ENCODE measurements at places on chromosomes 16 and 17.

GRCh38 chr16:86157616-86158247 is 258.8 kb downstream of the IRF8 start:
- DNase-seq: no peak

DNA sequence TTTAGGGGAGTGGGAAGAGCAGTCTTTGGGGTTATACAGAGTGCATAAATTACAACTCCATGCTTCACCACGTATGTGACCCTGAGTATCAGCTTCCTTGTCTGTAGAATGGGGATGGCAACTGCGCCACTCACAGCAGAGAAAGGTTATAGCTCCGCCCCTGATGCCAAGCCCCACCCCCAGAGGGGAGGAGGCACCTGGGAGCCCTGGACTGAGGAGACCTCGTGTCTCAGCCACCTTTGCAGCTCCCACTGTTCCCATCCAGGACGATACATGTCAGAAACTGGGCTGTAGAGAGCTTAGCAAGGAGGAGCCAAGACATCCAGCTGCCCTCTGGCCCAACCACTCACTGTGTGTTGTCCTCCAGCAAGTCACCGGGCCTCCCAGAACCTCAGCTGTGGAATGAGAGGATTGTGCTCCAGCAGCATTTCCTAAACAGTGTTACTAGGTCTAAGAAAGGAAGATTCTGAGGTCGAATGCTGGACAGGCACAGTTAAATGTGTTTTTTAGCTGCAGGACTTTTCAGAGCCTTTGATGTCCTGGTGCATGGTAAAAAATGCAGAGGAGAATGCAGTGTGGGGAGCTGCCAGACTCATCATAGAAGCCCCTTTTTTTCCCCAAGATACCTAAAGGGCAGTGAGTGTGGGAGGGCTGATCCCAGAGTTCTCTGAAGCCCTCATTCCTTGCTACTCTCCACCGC is 49.4 kb downstream of the BEAN1 start:
- peak; percentile 42 for DNase-seq

- DNase-seq: no peak
Observed at GRCh38 chr17:73485130-73485529, 159.1 kb downstream of the SDK2 start.

DNA sequence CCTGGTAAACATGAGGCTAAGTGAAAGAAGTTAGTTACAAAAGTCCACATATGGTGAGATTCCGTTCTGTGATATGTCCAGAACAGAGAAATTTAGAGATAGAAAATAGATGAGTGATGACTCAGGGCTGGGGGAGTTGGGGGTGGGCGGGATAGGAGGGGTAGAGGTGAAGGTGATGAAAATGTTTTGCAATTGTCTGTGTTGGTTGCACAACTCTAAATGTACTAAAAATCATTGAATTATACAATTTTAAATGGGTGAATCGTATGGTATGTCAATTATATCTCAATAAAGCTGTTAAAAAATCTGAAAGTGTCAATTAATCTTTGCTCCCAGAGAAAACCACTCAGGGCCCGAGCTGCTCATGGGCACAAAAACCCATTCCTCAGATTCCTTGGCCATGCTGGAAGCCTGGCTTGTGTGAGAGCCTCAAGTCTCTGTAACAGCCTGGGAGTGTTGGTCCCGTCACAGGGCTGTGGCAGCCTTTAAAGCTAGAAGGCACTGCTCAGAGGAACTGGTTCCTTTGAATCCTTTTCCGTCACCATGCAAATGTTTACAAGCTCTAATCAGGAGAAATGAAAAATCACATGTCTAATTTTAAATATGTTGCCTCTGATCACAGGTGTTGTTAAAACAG is 225.3 kb downstream of the WWOX start:
- DNase-seq: no peak

DNA sequence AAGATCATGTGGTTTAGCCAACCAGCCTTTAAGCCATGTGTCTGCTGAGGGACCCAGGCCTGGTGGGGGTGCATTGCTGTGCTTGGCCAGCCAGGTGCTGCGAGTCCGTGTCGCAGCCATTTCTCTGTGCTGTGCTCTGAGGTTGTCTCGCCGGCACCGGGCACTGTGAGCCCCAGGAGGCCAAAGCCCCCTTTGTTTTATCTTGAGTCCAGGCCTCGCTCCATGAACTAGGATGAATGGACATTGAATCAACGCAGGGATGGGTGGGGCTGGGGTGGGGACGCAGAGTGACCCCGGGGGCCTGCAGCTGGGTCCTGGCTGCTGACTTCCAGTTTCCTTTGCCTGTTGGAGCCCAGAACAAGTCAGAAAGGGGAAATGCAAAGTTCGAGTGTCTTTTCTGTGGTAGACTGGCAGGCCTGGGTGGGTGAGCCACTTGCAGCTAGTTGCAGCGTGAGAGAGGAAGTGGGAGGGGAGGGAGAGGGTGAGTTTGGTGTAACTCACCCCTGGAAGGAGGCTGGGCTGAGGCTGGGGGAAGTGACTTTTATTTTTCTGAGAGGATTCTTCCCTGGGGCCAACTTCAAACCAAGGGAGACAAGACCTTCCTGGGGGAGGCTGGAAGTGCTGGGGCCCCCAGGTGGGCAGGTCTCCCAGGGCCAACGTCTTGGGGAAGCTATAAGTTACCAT is 324.7 kb downstream of the SEC14L1 start:
- peak; percentile 68 for DNase-seq

DNA sequence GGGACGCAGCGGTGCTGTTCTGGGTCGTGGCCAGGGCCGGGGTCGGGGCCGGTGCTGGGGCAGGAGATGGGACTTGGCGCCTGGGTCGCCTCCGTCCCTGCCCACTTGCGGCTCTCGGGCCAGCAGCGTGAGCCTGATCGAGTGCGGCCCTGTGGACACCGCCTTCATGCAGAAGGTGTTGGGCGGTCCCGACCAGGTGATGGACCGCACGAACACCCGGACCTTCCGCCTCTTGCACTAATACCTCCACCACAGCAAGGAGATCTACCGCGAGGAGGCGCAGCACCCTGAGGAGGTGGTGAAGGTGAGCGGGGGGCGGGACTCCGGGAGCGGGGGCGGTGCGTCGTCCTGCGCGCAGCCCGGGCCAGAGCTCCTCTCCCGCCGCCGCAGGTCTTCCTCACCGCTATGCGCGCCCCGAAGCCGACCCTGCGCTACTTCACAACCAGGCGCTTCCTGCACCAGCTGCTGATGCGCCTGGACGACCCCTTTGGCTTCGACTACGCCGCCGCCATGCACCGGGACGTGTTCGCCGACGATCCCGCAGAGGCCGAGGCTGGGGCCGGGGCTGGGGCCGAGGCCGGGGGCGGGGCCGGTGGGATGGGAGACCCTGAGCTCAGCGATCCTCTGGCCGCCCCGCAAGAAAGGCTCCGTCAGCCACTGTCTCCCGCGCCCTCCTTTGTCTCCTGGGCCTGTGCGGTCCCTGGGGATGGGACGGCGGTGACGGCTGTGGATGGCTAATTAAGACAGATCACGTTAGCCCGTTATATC is 4.5 kb upstream of the HSD17B1 start:
- DNase-seq: peak; percentile 72

DNA sequence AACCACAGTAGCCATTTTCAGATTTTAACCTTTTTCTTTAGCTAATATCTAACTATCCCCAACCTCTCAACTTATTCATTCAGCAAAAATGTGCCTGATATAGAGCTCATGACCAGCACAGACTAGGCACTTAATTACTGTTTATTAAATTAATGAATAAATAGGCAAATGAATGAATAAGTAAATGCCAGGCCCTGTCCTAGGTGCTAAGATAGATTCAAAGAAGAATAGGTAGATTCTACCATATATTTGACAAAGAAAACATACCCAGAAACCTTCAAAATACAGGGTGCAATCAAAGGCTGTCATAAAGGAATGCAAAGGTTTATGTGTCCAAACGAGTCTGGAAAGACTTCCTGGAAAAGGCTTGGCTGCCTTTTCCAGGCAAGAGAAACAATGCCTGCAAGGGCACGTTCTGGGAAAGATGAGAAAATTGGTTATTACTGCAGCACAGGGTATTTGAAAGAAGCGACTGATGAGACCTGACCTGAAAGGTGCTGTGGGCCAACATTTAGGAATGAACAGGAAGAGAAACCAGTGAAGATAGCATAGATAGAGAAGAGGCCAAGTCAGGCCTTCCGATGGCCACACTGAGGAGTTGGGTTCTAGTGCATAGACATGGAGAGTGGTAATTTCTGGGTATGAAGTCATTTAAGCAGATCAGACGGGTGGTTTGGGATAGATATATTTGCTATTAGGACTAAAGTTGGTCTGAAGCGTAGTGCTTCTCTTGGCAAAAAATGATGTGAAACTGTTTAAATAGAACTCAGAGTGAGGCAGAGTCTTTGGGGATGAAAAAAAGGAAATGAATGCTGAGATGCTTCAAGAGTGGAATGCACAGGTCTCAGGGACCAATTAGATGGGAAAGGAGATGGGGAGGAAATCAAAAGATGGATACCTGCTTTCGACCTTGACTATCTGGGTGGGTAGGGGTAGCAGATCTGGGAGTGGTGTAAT is 11.4 kb upstream of the CCL2 start:
- DNase-seq: no peak

- DNase-seq: no peak
Observed at GRCh38 chr17:49547566-49547965, 28.1 kb upstream of the NXPH3 start.

- DNase-seq: peak; percentile 74
Observed at GRCh38 chr16:79601931-79602627, 1.5 kb upstream of the MAF start.

DNA sequence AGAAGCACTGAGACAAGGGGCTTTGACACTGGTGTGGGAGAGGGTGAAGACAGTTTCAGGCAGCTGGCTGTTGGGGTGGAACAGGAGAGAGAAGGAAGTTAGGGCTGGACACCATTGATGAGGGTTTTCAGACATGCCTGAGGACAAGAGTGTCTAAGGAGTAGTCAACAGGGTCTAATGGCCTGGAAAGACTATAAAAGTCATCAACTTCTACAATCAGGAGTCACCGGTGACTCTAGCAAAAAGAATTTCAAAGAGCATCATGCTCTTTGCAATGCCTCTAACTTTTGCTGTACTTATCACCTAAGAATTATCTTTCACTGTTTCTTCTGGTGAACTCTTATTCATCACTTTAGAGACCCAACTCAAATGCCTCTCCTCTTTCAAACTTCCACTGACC is 213.9 kb downstream of the C16orf78 start:
- DNase-seq: no peak

DNA sequence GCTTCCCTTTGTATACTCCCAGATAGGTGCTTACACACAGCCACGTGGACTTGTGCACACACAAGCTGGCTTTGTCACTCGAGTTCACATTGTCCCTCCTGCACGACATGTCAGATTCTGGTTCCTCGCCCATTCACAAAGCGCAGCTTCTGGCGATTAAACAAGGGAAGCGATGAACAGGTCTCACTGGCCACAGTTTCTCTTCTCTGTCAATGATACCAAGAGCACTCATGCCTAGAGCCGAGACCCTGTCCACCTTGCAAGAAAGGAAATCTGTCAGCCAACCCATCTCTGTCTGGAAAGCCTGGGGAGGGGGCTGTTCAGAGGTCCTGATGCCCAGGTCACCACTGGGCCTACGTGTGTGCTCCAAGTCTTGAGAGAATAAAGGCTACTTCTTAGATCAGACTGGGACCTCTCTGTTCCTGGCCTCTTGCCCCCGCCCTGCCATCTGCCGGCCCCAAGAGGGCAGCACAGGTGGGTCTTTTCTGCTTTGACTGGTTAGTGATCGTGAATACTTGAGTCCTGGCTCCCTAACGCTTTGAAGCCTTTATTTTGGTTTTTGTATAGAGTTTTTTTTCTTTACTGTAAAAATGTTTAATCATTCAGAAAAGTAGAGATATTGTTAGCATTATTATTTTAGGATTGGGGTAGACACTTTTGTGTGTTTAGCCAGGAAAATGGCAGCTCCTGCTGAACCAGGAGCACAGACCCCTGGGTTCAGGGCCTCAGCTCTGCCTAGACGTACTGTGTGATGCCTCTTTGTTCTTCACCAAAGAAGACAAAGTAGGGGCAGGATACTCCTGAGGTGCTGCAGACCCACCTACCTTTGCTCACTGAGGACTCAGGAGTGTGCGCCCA is 104.7 kb downstream of the MRM1 start:
- peak; percentile 35 for DNase-seq

DNA sequence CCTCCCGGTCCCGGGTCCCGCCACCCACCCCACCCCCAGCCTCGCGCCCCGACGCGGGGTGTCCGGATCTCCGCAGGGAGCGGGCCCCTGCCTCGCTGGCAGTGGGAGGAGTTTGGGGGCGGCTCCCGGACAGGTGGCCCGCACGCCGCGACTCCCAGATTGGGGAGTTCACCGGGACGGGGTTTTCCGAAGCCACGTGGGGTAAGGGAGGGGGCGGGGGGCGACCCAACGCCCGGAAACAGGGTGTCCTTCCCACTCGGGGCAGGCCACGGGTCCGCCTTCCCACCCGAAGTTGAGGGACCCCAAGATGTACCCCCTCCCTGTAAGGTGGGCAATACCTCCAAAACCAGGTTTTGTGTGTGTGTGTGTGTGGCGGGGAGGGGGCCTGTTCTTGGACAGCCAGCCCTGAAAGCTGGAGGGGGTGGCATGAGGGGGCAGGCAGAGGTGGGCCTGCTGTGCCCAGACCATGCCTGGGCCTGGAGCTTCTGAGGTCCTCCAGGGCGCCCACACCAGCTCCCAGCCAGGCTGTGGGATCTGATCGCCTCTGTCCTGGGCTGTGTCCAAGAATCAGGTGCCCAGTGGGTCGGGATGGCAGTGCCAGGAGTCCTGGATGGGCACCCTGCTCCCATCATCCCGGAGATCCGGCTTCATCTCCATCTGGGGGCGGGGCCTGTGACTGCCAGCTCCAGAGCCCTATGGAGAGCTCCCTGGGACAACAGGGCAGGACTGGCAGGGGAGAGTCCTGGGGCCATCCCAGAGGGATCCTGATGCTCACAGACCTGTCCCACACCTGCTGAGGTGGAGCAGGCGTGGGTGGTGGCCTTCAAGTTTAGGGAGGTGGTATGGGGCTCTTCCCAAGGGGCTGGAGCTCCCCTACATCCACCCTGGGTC is 767 bp downstream of the SYNGR2 start:
- peak; percentile 51 for DNase-seq

- no peak for DNase-seq
Observed at GRCh38 chr17:1928976-1929375, 96.2 kb downstream of the RTN4RL1 start.

- no peak for DNase-seq
Observed at GRCh38 chr16:67661101-67661761, 471 bp downstream of the PARD6A start.

DNA sequence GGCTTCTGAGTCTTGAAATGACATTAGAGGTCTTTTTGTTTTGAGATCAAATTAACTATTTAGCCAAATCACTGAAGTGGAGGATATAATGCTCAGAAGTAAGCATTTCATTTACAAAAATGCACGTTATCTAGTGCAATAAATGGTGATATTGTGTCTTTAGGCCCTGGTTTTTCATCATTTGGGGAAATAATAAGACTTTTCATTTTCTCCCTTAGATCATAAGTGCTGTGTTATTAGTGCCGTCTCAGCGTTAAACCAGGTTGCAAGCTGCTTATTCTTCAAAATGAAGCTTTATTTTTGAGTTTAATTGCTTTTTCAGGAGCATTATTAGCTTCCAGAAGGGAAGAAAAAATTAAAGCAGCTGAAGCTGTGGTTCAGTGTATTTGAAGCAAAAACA is 1416.8 kb upstream of the GOT2 start:
- DNase-seq: no peak

- no peak for DNase-seq
Observed at GRCh38 chr17:43467981-43468581, 15.7 kb upstream of the DHX8 start.

GRCh38 chr17:82821554-82821953 is 18.3 kb downstream of the ZNF750 start:
- no peak for DNase-seq
